Prostate gland (tissue), 2 donors: ENCODE measurements at places on chromosomes 4 and X. TPM values are rescaled to one million over a fixed set of nuclear protein-coding genes. Genes with fewer than 3 reads are reported as not detected.
A peak's percentile ranks its signal among the peaks of the same experiment; 100 is the strongest.

The HSD17B10 gene
- 83.4 TPM for total RNA-seq

The TRIM75 gene
- total RNA-seq, result not detected

The SMPX gene
- not detected for total RNA-seq

The PAGE4 gene
- 26.5 TPM for total RNA-seq

The VSIG1 gene
- total RNA-seq, result 250 TPM

The CLDN2 gene
- not detected for total RNA-seq

The EDA2R gene
- total RNA-seq, result 3.8 TPM

GRCh38 chr4:15416357-15417232, 11.2 kb upstream of the C1QTNF7 start:
- no peak overlapping the region for H3K27ac ChIP-seq
- H3K36me3 ChIP-seq, result no peaks in the 10 kb centered on the region
- H3K4me1 ChIP-seq, result no peaks in the 10 kb centered on the region
- H3K4me3 ChIP-seq, result no peak overlapping the region

- H3K27ac ChIP-seq, result no peak overlapping the region
- no peaks in the 10 kb centered on the region for H3K4me1 ChIP-seq
- H3K36me3 ChIP-seq, result no peaks in the 10 kb centered on the region
- H3K4me3 ChIP-seq, result no peak overlapping the region
- H3K27me3 ChIP-seq, result no peaks in the 10 kb centered on the region
Measured at GRCh38 chr4:109959195-109959594, 46.5 kb downstream of the EGF start.

GRCh38 chr4:47434931-47435330, 28.6 kb downstream of the COMMD8 start:
- H3K27ac ChIP-seq, result no peak overlapping the region
- H3K4me3 ChIP-seq, result no peak overlapping the region
- no peak for DNase-seq
- no peaks in the 10 kb centered on the region for H3K27me3 ChIP-seq
- H3K4me1 ChIP-seq, result no peaks in the 10 kb centered on the region
- H3K36me3 ChIP-seq, result no peaks in the 10 kb centered on the region

GRCh38 chrX:53990171-53990570, 54.1 kb downstream of the PHF8 start:
- no peak overlapping the region for H3K27ac ChIP-seq
- H3K4me1 ChIP-seq, result no peaks in the 10 kb centered on the region
- H3K4me3 ChIP-seq, result no peak overlapping the region

DNA sequence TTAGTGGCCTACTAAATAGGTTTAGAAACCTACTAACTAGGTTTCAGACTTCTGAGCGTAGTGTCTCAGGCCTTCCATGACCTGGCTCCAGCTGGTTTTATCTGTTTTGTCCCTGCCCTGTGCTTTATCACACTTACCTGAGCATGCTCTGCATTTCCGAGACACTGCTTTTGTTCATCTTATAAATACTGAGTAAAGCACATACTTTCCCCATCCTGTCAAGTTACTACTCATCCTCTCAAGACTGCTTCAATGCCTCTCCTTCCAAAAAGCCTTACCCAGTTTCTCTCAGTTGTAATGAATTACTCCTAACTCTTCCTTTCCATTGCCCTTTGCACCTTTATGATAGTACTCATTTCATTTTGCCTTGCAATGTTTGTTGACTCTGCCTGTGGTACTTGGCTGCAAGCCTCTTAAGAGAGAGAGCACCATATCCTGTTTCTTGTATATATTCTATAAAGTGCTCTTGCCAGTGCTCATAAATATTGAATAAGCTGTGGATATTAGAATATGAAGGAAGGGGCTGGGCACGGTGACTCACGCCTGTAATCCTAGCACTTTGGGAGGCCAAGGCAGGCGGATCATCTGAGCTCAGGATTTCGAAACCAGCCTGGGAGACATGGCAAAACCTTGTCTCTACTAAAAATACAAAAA, 34.4 kb downstream of the SLAIN2 start:
- peak overlapping the region; percentile 27 for H3K27ac ChIP-seq
- H3K27me3 ChIP-seq, result no peaks in the 10 kb centered on the region
- no peaks in the 10 kb centered on the region for H3K4me1 ChIP-seq
- no peaks in the 10 kb centered on the region for H3K36me3 ChIP-seq
- H3K4me3 ChIP-seq, result no peak overlapping the region

- no peak overlapping the region for H3K4me3 ChIP-seq
- no peak overlapping the region for H3K27ac ChIP-seq
- no peaks in the 10 kb centered on the region for H3K36me3 ChIP-seq
- DNase-seq, result no peak
Measured at GRCh38 chr4:159899596-159899995, 796.7 kb downstream of the RAPGEF2 start.

- peaks cover 41% of the 10 kb centered on the region for H3K36me3 ChIP-seq
- peak overlapping the region; percentile 100 for H3K4me3 ChIP-seq
Measured at GRCh38 chrX:1391370-1391706, 575 bp downstream of the SLC25A6 start.

DNA sequence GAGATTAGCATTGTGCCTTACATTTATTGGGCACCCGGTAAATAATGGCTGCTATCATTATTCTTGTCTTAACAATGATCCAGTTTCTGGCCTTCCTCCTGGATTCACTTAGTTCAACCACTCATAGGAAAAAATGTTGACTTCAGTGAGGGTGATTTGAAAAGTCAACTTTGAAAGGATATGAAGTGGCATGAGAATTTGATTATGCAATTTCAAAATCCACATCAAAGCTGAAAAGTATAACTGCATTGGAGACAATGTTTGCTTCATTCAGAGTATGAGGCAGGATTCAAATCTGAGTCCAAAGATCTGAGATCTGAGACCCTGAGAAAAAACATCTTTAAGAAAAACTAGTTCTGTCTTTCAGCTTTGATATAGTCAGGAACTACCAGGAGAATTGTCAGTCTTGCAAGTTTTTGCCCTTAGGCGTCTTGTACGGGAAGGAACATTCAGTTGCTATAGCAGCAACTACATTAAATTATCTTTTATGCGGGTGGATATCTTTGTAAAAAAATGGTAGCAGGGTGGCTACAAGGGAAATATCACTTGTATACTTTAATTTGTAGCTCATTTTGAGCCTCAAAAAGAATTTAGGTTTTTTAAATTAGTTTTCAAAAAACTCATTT, 587.5 kb upstream of the LCORL start:
- no peak for DNase-seq
- no peaks in the 10 kb centered on the region for H3K27me3 ChIP-seq
- no peak overlapping the region for H3K27ac ChIP-seq
- no peaks in the 10 kb centered on the region for H3K36me3 ChIP-seq
- H3K4me1 ChIP-seq, result no peaks in the 10 kb centered on the region
- no peak overlapping the region for H3K4me3 ChIP-seq

DNA sequence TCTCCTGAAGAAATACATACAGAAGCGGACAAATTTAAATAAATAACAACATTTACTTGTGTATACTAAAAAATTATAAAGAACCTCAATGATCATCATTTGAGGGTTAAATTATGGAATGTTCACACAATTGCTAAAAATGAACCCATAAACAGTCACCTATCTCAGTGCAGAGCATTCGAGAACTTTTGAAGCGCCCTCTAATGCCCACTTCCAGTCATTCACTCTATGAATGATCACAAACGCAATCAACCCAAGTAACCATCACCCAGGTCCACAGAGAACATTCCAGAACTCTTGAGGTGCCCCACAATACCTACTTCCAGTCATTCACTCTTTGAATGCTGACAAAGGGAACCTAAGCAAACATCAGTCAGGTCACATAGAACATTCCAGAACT, 103.5 kb upstream of the PLAC1 start:
- no peaks in the 10 kb centered on the region for H3K4me1 ChIP-seq
- DNase-seq, result no peak
- H3K36me3 ChIP-seq, result no peaks in the 10 kb centered on the region

DNA sequence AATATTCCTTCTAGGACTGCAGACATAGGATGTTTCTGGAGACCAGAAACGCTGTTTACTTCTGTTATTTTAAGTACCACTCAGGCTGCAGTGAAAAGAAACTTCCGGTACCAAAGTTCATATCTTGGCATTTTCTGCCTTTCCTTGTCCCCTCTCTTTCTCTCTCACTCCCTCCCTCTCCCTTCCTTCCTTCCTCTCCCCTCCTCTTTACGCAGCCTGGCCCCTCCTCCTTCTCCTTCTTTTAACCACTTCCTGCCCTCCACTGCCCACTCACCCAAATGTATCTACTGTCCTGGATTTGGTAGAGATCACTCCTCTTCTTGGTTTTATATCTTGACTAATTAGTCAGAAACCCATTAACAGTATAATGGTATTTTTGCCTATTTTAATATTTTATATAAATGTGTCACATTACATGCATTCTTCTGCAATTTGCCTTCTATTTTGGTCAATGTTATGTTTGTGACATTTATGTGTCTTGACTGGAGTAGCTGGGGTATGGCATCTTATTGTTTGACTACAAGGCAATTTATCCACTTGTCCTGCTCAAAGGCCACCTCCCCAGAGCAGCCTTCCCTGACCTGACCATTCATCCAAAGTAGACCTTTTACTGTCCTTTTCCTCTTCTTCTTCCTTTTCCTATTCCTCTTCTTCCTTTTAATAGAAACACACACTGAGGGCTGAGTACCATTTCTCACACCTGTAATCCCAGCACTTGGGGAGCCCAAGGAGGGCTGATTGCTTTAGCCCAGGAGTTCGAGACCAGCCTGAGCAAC, 56.9 kb downstream of the BCOR start:
- no peak overlapping the region for H3K27ac ChIP-seq
- H3K27me3 ChIP-seq, result no peaks in the 10 kb centered on the region
- H3K36me3 ChIP-seq, result no peaks in the 10 kb centered on the region

DNA sequence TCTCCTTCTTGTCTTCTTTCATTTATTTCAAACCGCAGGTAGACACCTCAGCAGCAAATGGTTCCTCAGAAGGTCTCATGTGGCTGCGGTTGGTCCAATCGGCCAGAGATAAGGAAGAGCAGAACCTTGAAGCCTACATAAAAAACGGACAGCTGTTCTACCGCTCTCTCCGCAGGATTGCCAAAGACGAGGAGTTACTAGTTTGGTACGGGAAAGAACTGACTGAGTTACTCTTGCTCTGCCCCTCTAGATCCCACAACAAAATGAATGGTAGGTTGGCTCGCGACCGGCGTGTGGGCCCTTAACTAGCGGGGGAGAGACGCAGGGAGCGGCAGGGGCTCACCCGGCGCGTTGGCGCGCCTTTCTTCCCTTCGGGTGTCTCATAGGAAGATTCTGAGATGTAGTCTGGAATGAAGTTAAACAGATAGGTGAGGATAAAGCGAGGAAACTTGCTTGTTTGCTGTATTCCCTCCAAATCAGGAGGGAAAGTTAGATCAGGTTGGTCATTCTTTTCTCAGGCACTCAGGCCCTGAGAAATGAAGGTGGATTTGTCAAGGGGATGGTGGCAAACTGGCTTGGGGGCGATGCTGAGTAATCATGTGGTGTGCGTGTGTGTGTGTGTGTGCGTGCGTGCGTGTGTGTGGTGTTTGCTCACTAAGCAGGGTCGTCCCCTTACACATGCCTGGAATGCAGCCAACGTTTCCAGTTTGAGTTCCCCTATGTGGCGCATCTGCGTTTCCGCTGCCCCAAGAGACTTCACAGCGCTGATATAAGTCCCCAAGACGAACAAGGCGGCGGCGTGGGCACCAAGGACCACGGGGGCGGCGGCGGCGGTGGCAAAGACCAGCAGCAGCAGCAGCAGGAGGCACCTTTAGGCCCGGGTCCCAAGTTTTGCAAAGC, 4.2 kb downstream of the PRDM8 start:
- H3K36me3 ChIP-seq, result no peaks in the 10 kb centered on the region
- H3K27ac ChIP-seq, result peak overlapping the region; percentile 89
- no peaks in the 10 kb centered on the region for H3K4me1 ChIP-seq
- no peaks in the 10 kb centered on the region for H3K27me3 ChIP-seq
- peak overlapping the region; percentile 67 for H3K4me3 ChIP-seq

DNA sequence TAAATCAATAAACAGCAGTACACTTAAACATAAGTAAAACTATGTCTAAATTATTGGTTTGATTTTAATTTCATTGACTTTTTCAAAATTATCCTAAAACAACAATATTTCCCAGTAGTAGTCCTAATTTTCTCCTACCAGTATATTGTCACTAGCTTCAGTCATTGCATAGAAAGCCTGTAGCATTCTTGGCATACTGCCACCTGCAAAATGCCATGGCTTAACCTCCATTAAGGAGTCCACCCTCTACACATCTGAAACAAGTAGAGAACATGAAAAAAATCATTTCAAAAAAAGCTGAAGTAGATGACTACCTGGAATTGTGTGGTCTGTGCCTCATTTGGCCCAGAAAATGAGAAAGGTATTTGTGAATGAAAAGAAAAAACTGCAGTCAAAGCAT, 348.5 kb downstream of the INPP4B start:
- no peak overlapping the region for H3K4me3 ChIP-seq
- no peaks in the 10 kb centered on the region for H3K27me3 ChIP-seq
- H3K4me1 ChIP-seq, result no peaks in the 10 kb centered on the region

GRCh38 chr4:77817304-77818072, 1.7 kb downstream of the CNOT6L start:
- H3K4me1 ChIP-seq, result no peaks in the 10 kb centered on the region
- H3K4me3 ChIP-seq, result peak overlapping the region; percentile 98
- no peaks in the 10 kb centered on the region for H3K27me3 ChIP-seq
- H3K27ac ChIP-seq, result peak overlapping the region; percentile 99

DNA sequence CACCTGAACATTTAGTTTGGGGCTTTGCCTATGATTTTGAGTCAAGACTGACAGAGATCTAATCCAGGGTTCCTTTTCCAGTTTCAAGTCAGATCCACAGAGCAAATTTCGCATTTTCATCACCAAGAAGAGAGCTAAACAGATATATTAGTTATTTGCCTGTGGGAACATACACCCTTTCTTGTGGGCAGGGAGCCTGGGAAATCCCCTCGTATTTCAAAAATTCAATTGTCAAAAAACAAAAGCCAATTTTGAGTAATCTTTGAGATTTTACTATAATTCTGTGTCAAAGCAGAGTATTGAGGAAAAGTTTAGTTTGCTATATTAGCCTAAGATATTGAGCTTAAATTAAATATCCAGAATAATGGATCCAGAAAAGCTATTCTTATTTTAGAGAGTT, 56.6 kb downstream of the AFM start:
- no peaks in the 10 kb centered on the region for H3K36me3 ChIP-seq
- H3K27me3 ChIP-seq, result no peaks in the 10 kb centered on the region
- no peaks in the 10 kb centered on the region for H3K4me1 ChIP-seq

- no peak for DNase-seq
- H3K27me3 ChIP-seq, result peaks cover 83% of the 10 kb centered on the region
- H3K27ac ChIP-seq, result no peak overlapping the region
- H3K36me3 ChIP-seq, result no peaks in the 10 kb centered on the region
- peak overlapping the region; percentile 12 for H3K4me3 ChIP-seq
Measured at GRCh38 chr4:84497504-84498202, 1.4 kb downstream of the NKX6-1 start.

DNA sequence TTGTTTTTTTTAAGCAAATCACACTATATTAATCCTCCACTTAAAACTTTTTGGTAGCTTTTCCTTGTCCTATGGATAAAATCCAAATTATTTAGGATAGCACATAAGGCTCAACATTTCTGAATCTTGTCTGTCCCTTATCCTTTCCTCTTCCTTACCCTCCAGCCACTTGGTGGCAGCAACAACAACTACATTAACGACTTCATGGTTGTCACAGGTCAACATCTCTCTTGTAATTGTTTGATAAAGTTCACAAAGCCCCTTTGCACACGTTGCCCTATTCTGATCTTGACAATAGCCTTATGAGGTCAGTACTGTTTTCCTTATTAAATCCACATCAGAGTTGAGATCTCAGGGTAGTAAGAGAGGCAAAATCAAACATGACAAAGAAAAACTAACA, 269.0 kb upstream of the PABPC4L start:
- no peaks in the 10 kb centered on the region for H3K4me1 ChIP-seq
- H3K27me3 ChIP-seq, result no peaks in the 10 kb centered on the region
- H3K27ac ChIP-seq, result no peak overlapping the region
- no peak overlapping the region for H3K4me3 ChIP-seq
- no peaks in the 10 kb centered on the region for H3K36me3 ChIP-seq
- DNase-seq, result peak; percentile 11
